ENCODE measurements at places on chromosomes 7 and 10.
A peak's percentile ranks its signal among the peaks of the same experiment; 100 is the strongest.

GRCh38 chr10:49365675-49366415 is 30.0 kb downstream of the DRGX start:
- no peak for DNase-seq

DNA sequence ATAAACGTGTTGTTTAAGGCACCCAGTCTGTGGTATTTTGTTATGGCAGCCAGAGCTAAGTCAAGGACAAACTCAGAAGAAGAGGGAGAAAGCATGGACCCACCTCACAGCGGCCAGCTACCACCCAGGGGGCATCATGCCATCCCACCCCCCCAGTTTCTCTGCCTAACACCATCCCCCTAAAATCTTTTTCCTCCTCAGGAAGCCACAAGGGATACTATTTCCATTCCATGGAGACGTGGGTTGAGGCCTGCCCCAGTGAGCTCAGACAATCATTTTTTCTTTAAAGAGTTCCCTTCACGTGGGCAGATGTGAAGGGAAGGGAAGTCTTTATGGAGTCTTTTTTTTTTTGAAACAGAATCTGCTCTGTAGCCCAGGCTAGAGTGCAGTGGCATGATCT is 131.8 kb downstream of the FGFR2 start:
- DNase-seq, result no peak

GRCh38 chr7:417973-418601 is 101.6 kb downstream of the PDGFA start:
- DNase-seq, result no peak

- peak; percentile 7 for DNase-seq
These were observed 267.4 kb downstream of the ADK start for GRCh38 chr10:74418285-74418872.

GRCh38 chr10:32577448-32577847 is 131.5 kb downstream of the CCDC7 start:
- no peak for DNase-seq

DNA sequence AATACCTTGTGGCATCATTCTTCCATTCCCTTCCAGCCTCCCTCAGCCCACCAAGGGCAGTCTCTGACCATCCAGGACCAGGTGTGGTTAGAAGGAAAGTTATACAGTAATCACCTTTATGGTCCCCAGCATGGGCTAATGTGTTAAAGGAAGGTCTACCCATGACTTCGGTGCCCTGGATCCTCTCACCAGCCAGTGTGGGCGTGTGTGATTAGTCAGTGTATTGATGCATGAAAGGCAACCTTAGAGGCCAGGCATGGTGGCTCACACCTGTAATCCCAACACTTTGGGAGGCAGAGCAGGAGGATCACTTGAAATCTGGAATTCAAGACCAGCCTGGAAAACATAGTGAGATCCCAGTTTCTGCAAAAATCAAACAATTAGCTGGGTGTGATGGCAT is 88.9 kb downstream of the APBB1IP start:
- DNase-seq, result no peak

- no peak for DNase-seq
These were observed 819 bp downstream of the UNCX start for GRCh38 chr7:1233333-1234048.

DNA sequence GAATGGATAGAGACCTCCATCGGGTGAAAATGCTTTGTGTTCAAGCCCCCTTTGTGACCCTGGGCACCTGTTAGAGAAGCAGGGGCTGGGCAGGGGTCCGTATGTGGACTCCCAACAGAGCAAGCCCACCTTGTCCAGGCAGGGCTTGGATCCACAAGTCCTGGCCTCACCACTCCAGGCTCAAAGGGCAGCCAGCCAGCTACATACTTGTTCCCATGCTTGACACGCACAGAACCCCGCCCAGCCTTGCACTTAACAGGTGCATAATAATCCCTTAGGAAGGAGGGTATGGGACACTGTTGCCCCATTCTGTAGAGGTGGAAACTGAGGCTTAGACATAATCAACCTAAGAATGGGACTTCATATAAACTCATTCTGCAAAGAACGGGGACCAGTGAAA is 160.6 kb downstream of the PRKAG2 start:
- DNase-seq, result no peak

GRCh38 chr10:133164816-133165555 is 5.0 kb downstream of the KNDC1 start:
- DNase-seq, result no peak

All from KBM-7 (cell line).